Fibroblast of mammary gland (primary cell): ENCODE measurements at places on chromosomes 11 and 22.

- peak; percentile 36 for DNase-seq
These were observed 44.0 kb upstream of the AKIP1 start for GRCh38 chr11:8867035-8867434.

- no peak for DNase-seq
These were observed 42.6 kb upstream of the VPREB1 start for GRCh38 chr22:22201930-22202343.

DNA sequence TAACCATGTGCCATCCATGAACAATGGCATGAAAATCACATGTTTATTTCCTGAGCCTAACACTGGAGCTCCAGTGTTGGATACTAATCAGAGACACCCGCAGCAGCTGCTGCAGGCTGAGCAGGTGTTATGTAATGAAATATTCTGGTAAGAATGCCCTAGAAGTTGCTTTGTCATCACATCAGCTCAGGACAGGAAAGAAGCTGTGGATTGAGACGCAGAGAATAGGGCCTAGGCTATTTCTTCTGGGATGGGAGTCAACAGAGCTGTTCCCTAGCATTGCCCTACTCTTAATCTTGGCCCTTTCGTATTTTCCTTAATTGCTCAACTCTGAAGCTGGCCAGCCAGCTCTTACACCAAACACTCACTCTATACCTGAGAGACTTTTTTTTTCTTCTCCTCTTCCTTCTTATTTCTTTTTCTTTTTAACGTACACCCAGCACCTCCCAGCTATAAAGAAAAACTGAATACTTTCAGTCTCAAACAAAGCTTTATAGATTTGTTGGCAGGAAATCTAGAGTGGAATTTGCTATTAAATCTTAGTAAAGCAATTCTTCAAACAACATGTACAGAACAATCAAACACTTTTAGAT is 31.9 kb downstream of the RASSF10 start:
- no peak for DNase-seq

- DNase-seq = peak; percentile 55
These were observed 110.2 kb downstream of the TEAD1 start for GRCh38 chr11:12784445-12784844.

- DNase-seq = no peak
These were observed 49.8 kb upstream of the BMAL1 start for GRCh38 chr11:13227676-13228255.

DNA sequence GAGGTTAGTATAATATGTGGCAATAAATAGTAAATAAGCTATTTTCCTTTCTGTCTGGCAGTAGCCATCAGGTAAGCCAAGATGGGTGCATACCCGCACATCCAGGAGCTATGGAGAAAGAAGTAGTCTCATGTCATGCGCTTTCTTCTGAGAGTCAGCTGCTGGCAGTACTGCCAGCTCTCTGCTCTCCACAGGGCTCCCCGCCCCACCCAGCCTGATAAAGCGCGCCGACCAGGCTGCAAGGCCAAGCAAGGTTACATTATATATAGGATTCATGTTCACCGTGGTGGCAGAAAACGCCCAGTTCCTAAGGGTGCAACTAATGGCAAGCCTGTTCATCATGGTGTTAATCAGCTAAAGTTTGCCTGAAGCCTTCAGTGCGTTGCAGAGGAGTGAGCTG is 126.2 kb downstream of the ATG16L2 start:
- no peak for DNase-seq

- DNase-seq = no peak
These were observed 46.5 kb upstream of the FGF3 start for GRCh38 chr11:69865707-69866106.

- DNase-seq = peak; percentile 96
These were observed 12.2 kb downstream of the PHLDB1 start for GRCh38 chr11:118619444-118620197.

GRCh38 chr11:117702946-117703598 is 93.9 kb downstream of the DSCAML1 start:
- DNase-seq = no peak

DNA sequence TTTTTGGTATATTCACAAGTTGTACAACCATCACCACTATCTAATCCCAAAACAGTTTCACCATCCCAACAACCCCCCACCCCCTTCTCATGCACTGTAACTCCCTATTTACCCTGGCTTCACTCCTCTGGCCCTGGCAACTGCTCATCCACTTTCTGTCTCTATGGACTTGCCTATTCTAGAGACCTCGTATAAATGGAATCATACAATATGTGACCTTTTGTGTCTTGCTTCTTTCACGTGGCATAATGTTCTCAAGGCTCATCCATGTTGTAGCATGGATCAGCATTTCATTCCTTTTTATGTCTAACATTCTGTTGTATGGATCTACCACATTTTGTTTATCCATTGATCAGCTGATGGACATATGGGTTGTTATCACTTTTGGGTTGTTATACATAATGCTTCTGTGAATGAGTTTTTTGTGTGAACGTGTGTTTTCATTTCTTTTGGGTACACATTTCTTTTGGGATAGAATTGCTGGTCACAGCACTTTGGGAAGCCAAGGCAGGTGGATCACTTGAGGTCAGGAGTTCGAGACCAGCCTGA is 46.1 kb downstream of the GDPD5 start:
- DNase-seq = no peak

GRCh38 chr11:15636521-15637089 is 521.9 kb downstream of the INSC start:
- no peak for DNase-seq

- no peak for DNase-seq
These were observed 30.6 kb upstream of the LINC01488 start for GRCh38 chr11:69450857-69451220.

GRCh38 chr22:19995611-19996339 is 20.8 kb downstream of the ARVCF start:
- DNase-seq = no peak

- no peak for DNase-seq
These were observed 21.3 kb downstream of the TECTA start for GRCh38 chr11:121122328-121122727.

- no peak for DNase-seq
These were observed 82.0 kb upstream of the ARHGAP32 start for GRCh38 chr11:129273944-129274711.

GRCh38 chr22:37708580-37709444 is 12.0 kb downstream of the TRIOBP start:
- no peak for DNase-seq

- peak; percentile 16 for DNase-seq
These were observed 190.0 kb downstream of the PGR start for GRCh38 chr11:100939571-100939970.

DNA sequence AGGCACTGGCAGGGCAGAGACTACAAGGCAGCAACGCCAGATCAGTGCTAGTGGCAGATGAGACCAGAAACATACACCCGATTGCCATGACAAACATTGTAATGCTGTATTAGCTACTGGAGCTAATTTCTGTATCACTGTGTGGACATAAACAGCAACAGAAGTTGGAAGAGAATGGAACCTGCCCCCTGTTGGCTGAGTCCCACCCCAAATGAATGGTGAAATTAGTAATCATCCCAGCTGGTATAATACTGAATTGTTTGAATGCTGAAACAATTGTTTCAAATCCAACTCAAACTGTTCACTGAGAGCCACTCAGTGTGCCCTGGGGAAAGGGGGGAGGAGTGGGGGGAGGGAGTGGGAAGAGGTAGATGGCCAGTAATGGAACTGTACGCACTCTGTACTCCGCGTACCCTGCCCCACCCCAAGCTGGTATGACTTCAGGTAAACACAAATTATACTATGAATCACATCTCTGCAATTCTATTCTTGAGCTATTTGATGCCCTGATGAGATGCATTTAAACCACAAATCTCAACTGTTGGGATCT is 11.2 kb upstream of the BIRC3 start:
- no peak for DNase-seq

- no peak for DNase-seq
These were observed 19.4 kb upstream of the MYEOV start for GRCh38 chr11:69274531-69275016.

GRCh38 chr22:20577549-20577975 is 70.2 kb downstream of the MED15 start:
- DNase-seq = peak; percentile 31

- no peak for DNase-seq
These were observed 56.2 kb upstream of the CSNK2A3 start for GRCh38 chr11:11409224-11409623.

- peak; percentile 20 for DNase-seq
These were observed 13.9 kb downstream of the STX3 start for GRCh38 chr11:59769111-59769510.

GRCh38 chr11:111846636-111847035 is 24.7 kb downstream of the ALG9 start:
- peak; percentile 82 for DNase-seq

GRCh38 chr11:85391141-85391540 is 236.0 kb downstream of the DLG2 start:
- no peak for DNase-seq

GRCh38 chr22:44625421-44625760 is 76.6 kb upstream of the PRR5 start:
- no peak for DNase-seq

DNA sequence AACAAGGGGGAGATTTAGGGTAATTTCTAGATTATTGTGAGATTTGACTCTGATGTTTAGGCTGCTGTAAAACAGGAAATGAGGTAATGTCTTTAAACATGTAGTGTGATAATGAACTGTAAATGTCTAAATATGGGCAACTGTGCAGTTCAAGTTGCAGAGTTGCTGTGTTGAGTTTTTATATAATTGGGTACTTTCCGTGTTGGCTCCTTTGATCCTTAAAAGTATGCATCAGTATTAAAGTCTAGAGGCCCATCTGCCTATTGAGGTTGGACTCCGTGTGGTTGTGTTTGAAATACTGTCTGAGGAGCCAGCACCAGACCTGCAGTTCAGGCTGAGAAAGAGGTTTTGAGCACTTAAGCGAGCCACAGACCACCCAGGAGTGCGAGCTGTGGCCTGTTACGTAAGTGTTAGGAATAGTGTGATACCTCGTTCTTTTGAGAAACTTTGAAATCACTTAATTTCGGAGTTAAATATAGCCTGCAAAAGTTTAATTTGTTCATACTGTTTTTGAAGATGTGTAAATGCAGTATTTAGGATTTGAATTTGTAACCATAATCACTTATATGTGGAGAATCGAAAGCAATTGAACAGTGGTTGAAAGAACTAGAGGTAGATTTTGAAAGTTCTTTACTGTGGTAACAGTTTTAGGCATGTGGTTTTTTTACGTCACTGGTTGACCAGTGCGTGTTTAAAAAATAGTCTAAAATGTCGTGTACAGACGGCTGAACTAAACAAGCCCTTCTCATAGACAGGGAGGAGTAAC is 9.0 kb downstream of the FAM118A start:
- peak; percentile 44 for DNase-seq

- DNase-seq = no peak
These were observed 1.3 kb downstream of the NTM start for GRCh38 chr11:131371791-131372104.

GRCh38 chr11:105004021-105004420 is 18.9 kb downstream of the CASP5 start:
- peak; percentile 80 for DNase-seq

GRCh38 chr11:13352711-13353110 is 75.1 kb downstream of the BMAL1 start:
- DNase-seq = no peak

DNA sequence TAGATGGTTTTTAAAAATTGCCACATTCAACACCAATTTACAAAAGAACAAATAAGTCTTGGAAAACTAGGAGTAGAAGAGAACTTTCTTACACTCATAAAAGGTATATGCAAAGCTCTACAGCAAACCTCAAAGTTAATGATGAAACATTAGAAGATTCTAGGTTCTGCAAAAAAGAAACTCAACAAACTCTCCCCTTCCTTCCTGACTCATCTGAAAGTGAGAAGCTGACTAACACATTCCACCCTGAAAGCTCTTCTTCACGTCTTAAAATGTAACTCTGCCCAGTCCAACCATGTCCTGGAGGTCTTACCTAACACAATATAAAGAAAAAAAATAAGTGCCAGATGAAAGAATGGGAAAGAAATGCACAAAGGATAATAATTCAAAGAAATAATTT is 218.9 kb upstream of the ISX start:
- DNase-seq = no peak
